ENCODE measurements at places on chromosomes 3 and 15.

DNA sequence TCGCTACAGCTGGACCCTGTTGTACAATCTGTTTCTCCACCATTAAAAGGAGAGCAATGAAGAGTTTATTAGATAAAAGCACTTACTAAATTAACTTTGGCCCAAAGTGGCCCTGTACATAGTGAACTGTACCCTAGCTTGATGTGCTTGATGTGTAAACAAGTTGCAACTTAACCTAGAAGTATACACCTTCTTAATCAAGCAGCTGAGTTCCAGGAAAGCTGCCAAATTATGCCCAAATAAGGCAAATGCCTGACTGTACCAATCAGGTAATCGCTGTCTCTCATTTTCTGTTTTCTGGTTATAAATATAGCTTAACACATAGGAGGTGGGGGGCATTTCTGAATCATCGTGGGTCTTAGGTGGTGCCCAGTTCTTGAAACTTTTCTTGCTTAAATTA lies 704.8 kb upstream of the CBLB start:
- DNase-seq, result no peak

DNA sequence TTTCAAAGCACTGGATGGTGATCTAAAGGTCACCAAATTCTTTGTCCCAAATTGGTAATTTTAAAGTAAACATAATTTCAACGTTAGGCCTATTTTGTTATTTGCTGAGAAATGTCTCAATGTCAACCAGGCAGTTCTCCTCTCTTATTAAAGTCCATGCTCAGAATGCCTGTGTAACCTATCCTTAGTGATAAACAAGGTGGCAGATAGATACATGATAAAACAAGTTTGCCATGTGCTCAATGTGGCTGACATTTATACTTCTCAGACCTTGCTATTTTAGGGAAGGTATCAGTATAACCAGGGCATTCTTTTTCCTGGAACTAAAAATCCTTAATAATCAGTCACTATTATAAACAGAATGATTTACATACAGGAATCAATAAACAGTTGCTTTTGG lies 8.5 kb downstream of the MBNL1 start:
- no peak for DNase-seq

GRCh38 chr15:98927022-98927421 lies 80.6 kb downstream of the PGPEP1L start:
- DNase-seq, result no peak

GRCh38 chr3:46845860-46846623 lies 17.2 kb downstream of the MYL3 start:
- DNase-seq, result no peak

- DNase-seq, result no peak
Measured at GRCh38 chr3:126021702-126022101, 52.7 kb downstream of the ROPN1B start.

GRCh38 chr3:194852345-194852744 lies 166.7 kb downstream of the FAM43A start:
- DNase-seq, result no peak

DNA sequence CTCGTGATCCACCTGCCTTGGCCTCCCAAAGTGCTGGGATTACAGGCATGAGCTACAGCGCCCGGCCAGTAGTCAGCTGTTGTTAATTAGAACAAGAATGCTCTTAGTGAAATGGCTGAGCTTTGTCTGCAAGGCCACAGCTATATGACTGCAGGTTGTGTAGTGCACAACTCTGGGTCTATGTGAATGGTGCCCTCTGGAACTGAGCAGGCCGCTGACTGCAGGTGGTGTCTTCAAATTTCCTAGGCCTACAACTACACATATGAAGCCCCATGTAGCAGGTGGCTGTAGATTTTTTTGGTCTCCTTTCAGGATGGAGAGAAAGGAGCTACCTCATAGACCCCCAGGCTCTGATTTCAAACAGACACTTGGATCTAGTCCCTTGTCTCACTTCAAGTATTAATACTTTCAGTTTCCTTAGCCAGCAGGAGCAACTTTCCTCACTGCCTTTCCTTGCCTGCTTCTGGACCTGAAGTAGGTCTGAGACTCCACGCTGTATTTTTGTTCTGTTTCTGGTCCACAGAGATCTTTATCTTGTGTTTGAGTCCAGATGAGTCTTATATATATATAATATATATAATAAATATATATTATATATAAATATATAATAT lies 86.9 kb downstream of the C3orf80 start:
- no peak for DNase-seq

- DNase-seq, result no peak
Measured at GRCh38 chr3:196813903-196814302, 53.8 kb upstream of the SENP5 start.

DNA sequence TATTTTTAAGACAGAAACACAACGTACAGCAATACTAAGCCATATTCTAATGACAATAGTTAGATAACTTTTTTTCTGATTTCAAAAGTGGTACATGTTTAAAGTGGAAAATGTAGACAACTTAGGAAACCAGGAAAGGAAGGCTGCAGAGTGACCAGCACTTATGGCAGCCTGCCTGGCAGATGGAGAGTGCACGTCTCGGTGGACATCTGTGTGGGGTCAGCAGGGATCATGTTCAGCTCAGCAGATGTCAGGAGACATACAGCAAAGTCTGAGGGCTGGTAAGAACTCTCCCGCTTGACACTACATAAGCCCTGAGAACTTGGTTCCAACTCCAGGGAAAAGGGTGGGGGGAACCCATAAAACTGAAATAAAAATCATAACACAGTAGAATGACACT lies 128.6 kb upstream of the ADPGK start:
- no peak for DNase-seq

GRCh38 chr3:12380461-12380860 lies 91.6 kb downstream of the PPARG start:
- no peak for DNase-seq

- no peak for DNase-seq
Measured at GRCh38 chr3:117633207-117633606, 923.6 kb downstream of the TUSC7 start.

- no peak for DNase-seq
Measured at GRCh38 chr3:183285318-183285717, 32.3 kb downstream of the B3GNT5 start.

- no peak for DNase-seq
Measured at GRCh38 chr3:106056931-106057330, 188.1 kb upstream of the CBLB start.

DNA sequence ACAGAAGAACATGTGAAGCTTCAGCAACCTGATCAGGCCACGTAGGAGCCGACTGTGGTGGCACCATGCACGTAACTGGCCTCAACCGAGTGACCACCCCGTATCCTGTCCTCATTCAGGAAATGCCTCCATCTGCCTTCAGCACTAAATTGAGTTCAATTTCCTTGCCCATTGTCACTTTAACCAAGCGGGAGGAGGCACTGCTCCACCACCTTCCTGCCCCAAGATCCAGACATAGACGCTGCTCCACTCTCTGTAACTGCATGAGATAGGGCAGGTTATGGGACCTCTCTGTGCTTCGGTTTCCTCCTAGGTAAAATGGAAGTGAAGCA lies 80.1 kb upstream of the POMGNT2 start:
- no peak for DNase-seq

DNA sequence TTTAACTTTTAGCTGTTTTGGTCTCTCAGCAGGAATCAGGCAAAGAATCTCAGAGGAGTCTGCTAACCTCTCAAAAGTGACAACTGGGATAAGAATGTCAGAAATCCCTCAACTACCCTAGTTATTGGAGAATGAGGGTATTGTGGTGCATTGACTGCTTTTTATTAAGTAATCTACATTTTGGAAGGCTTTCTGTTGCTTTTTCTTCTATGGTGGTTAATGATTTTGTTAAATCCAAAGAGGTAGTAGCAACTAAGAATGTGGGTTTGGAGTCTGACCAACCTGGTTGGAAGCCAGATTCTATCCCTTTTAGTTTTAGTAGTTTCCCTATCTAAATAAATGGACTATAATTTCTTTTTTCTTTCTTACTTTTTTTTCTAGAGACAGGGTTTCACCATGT lies 94.7 kb upstream of the RNF7 start:
- DNase-seq, result no peak

GRCh38 chr3:195035345-195036202 lies 235.4 kb downstream of the XXYLT1 start:
- DNase-seq, result no peak

GRCh38 chr15:74336061-74337005 lies 31.1 kb downstream of the CYP11A1 start:
- no peak for DNase-seq

- no peak for DNase-seq
Measured at GRCh38 chr15:70210528-70210927, 112.8 kb upstream of the TLE3 start.

DNA sequence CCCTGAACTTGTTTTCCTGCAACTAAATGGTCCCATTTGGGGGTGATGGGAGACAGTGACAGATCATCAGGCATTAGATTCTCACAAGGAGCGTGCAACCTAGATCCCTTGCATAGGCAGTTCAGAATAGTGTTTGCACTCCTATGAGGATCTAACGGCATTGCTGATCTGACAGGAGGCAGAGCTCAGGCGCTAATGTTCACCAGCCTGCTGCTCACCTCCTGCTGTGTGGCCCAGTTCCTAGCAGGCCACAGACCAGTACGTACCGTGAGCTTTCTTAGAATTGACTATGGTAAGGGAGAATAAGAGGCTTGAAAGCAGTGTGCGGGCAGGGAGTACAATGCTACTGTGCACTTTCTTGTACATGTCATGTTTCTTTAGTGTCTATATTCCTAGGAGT lies 17.6 kb upstream of the PLA2G4E start:
- DNase-seq, result no peak

DNA sequence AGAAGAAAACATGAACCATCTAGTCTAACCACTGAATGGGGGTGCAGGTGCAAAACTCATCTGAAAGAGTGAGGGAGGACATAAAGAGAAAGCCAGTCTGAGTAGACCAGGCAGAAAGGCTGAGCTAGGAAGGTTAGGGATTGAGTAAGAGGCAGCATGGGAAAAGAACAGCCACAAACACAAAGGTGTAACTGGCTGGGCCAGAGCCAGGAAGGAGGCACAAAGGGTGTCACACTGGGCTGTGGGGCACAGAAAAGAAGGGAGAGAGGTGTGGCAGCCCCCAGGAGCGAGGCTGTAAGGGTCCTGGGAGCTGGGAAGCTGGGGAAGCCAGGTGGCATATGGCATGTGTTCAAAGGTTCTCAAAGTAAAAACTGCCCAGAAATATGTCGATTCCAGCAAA lies 18.7 kb downstream of the IGSF11 start:
- no peak for DNase-seq

DNA sequence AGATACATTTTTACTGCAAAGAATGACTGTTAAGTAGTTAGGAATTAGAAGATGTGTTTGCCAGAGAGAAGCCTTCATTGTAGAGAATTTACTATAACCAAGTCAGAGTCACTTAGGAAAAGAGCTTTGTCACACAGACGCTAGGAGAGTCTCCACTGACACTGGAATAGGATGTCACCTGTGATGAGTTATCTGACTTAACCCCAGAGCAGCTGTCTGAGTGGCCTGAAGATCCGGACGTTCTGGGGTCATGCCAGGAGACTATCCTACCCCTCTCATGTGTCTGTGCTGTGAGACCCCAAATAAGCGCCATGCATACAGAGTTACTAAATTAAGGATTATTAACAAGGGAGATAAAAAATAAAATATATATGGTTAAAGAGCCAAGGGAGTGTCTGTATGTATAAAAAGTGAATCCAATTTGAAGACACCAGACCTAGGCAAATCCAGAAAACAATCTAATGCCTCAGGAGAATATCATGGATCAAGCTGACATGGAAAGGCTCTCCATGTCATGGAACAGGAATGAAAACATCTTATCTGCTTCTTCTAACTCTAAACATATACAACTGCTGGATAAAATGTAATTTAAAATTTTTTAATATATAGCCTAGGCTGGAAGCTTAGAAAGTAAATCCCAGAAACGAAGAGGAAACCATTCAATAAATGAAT lies 43.5 kb downstream of the ITGB5 start:
- no peak for DNase-seq

GRCh38 chr3:160831401-160831800 lies 75.4 kb downstream of the PPM1L start:
- no peak for DNase-seq

DNA sequence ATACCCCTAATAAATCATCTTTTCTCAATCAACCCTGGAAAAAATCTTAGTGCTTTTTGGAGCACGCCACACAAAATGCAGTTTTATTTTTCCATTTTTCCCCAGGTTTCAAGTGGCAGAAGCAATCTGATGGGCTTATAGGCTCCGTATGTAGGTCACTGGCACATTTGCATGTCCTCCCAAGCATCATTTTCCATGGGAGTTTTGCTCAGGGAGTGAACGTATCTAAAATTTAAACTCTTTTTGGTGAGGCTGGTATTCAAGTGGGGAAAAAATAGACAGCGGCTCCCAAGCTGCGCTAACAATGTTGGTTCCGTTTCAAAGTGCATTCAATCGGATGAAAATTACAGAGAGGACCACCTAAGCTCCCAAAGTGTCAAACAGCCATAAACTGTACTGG lies 233.4 kb downstream of the MEX3B start:
- no peak for DNase-seq

- DNase-seq, result no peak
Measured at GRCh38 chr15:85621094-85621493, 173.6 kb downstream of the KLHL25 start.

DNA sequence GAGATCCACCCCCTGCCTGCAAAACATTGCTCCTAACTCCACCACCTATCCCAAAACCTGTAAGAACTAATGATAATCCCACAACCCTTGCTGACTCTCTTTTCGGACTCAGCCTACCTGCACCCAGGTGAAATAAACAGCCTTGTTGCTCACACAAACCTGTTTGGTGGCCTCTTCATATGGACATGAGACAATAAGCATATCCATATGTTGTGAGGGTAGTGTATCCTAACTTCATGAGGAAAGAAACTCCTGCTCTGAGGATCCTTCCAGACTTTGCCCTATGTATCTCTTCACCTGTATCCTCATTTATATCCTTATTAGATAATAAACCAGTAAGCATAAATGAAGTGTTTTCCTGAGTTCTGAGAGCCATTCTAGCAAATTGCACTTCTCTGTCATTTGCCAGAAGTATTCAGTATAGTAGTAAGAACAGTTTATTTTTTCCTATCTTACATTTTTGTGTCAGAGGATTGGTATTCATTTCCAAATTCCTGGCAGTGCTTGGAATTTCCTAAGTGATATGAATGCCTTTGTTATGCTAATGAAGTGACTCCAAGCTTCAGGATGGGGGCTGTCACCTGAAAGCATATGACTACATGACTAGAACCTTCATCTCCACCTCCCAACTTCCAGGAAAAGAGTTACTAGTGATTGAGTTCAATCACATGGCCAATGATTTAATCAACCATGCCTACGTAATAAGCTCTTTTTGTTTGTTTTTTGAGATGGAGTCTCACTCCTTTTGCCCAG lies 30.2 kb downstream of the TTBK2 start:
- no peak for DNase-seq

- DNase-seq, result no peak
Measured at GRCh38 chr15:70196372-70197316, 98.9 kb upstream of the TLE3 start.

Data from cortex of kidney (tissue), 1 donor.